Uterus (tissue), 4 donors: ENCODE measurements at places on chromosomes 12 and 14.

DNA sequence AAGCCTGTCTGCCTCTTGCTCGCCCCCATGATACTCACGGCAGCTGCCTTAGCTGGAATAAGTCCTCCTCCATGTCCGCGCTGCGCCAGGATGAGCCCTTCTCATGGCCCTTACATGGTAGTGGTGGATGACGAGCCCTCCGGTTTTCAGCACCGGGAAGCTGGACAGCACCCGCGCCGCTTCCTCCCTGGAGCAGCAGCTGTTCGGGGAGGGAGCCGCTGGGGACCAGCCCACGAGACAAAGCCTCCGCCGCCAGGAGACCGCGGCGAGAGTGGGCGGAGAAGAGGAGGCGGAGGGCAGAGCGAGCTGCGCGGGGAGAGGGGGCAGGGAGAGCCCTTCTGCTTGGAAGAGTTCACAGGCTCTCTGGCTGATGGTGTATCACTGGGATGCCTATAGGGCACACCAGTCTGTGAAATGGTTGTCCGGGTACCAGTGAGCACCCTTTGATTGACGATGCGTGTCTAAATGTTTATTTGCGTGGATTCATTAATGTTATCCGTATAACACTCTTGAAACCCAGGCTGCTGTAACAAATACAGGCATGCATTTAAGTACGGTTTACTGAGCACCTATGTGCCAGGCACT, at the start of gene SVOP:
Gene SVOP (minus strand): TSS at position 273 of the 585 bp plus-strand sequence. CDS start 200 bp downstream, at position 73.
- peak; percentile 28 for DNase-seq

- DNase-seq: no peak
Observed at GRCh38 chr12:32756476-32757066, 874 bp upstream of the YARS2 start.

DNA sequence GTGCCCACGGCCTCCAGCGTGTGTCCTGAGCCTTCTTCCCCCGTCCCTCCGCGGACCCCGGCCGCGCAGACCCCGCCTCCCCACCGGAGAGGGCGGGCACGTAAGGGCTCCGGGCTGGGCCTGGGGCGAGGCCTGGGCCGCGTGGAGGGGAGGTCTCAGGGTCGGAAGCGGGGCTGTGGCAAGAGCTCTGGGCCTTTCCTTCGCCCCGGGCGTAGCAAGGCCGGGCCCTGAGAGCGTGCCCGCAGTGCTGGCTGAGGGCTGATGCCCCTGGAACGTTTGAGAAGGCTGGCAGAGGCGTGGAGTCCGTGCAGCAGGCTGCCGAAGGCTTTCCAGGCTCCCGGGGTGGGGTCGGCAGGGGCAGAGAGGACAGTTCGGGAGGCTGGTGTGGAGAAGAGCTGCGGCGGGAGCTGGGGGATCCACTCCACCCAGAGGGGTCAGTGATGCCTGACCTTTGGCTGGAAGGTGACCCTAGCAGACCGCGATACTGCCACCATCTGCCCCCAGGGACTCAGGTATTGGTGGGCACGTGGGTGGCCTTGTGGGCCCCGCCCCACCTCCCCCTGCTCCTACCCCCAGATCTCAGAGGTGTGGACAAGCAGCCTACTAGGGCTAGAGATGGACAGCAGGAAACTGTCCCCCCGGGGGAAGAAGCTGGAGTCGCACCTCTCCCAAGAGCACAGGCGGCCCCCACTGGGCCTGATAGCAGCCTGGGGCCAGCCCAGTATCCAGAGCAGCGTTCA, 558 bp downstream of the TEX22 start:
- DNase-seq: no peak

GRCh38 chr12:57165741-57166140, 18.3 kb upstream of the LRP1-AS start:
- no peak for DNase-seq
